Retina (tissue), 1 donor: ENCODE measurements at places on chromosomes 7 and 10.
A peak's percentile ranks its signal among the peaks of the same experiment; 100 is the strongest.

GRCh38 chr10:51176976-51177695 lies 102.8 kb downstream of the PRKG1 start:
- DNase-seq: no peak

GRCh38 chr7:32958046-32959025 lies 1.1 kb downstream of the FKBP9 start:
- no peak for DNase-seq

- no peak for DNase-seq
These were observed 73.2 kb downstream of the SPDYE5 start for GRCh38 chr7:75565132-75565837.

DNA sequence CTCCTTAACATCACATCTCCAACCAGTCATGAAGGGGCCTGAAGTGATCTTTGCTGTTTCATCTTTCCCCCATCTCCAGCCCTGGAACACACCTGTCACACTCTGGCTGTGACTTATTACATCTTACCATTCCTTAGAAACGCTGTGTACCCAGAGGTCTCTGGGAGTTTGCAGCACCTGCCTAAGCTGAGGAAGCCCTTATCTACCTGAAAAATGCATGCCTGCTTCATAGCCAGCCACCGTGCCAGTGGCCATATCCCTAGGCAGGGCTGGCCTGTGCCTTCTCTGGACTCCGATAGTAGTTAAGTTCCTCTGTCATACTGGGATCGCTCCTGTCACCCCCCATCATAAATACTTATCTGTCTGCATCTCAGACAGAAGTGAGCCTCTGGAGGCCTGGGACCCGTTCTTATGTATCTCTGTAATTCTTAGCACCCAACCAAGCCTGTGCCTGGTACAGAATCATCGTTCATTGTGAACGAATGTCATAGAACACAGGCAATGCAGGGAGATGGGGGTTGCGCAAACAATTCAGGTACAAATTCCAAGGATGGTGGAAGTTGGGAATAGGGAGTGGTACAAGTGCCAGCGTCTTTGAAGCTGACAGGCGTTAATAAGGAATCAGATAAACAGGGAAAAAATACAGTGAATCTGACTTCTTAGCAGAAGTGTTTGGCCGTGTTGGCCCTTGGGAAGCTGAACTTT lies 254.6 kb downstream of the CAMK1D start:
- no peak for DNase-seq

- DNase-seq: no peak
These were observed 147.1 kb downstream of the NEURL1 start for GRCh38 chr10:103640436-103641181.

DNA sequence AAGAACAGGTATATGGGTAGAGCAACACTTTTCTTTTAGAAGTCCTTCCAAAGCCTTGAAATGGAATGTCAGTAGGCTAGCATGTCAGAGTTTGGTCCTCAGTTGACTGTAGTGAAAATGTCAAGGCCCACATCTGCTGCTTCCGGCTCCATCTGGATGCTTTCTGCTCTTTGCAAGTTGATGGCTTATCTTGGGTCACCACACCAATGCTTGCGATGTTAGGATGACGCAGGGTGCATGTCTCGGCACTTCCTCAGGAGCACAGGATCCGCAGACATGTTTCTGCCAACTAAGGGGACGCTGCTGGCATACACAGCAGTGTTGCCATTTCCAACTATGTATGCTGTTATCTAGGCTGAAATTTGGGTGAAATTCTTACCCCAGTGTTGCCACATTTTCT lies 14.0 kb upstream of the HBP1 start:
- no peak for DNase-seq

GRCh38 chr7:140062528-140063299 lies at the start of gene PARP12:
PARP12 (minus strand) TSS chr7:140062951; CDS start chr7:140062847, 104 bp downstream.
- peak; percentile 87 for DNase-seq

DNA sequence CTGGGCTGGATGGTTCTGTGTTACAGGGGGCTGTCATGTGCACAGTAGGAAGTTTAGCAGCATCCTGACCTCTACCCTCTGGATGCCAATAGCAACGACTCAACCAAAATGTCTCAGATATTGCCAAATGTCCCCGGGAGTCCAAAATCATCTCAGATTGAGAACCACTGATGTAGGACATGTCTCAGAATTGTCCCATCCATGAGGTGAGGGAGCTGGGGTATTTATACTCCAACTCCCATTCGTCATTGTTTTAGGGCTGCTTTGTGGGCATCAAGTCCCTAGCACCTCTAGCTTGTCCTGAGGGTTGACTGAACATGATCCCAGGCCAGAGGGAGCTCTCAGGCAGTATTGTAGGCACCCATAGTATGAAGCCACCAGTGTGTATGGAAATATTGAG lies 25.2 kb upstream of the COMTD1 start:
- no peak for DNase-seq

DNA sequence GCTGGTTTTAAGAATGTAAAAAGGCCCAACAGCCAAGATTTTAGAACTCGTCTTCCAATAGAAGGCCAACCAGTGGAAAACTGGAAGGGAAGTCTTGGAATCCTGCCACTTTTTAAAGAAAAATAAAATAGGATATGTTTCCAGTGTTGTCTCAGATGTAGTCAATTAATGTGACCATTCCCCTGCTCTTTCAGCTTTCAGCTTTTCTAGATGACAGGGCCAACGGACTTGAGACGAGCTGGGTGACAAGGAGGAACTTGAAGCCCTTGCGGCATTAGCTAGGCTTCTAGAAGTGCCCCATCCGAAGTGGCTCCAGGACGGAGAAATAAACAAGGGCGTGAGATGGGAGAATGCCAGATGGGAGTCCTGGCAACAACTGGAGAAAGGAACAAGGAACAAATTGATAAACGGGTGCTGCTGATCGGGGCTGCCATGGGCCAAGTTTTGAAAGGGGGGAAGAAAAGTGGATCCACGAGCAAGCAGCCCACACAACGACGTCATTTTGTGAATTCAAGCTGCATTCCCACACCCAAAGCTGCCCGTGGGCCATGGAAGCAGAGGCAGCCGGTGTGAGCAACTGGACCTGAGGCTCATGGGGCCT lies 42.3 kb downstream of the CTBP2 start:
- no peak for DNase-seq

DNA sequence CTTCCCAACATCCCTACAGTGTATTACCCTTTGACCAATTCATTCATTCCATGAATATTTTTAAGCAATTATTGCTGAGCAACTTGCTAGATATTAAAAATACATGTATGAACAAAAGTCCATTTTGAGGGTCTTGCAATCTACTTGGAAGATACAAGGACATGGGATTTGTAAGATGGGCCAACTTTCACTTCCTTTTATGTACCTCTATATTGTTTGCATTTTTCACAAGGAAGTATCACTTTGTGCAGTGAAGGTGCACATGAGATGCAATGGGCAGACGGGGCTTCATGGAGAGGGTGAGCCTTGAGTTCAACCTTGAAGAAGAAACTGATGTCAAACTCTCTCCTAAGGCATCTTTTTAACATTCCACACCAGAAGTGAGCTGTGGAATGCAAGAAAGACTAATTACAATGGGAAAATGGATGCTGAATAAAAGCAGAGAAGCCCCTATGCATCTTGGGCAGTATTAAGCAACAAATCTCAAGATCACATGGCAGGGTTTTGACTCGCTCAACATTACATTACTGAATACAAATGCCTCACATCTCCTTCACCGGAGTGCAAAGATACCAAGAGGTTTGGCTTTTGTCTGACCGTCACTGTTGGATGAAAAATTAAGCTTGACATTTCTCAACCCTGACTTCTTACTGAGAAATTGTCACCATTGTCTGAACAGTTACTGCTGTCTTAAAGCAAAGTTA lies 341.5 kb downstream of the ELMO1 start:
- peak; percentile 21 for DNase-seq

GRCh38 chr7:81159402-81159801 lies 240.6 kb upstream of the SEMA3C start:
- DNase-seq: no peak

- no peak for DNase-seq
These were observed 70.8 kb downstream of the VSTM4 start for GRCh38 chr10:49044293-49045193.

DNA sequence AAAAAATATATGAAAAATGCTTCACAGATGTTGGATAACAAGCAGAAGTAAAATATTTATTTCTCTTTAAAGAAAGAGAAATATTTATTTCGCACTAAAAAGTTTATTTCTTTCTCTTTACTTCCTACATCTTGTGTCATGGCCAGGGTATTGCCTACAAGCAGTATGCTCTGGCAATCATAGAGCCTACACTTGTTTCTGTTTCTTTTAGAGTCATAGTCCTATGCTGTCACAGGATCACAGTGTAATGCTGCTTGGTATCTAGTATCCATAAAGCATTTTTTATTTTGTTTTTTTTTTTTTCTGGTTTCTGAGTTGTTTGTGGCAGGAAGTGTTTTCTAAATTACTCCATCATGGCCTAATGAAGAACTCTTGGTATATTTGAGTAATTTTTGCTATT lies 116.0 kb downstream of the ATRNL1 start:
- DNase-seq: no peak

DNA sequence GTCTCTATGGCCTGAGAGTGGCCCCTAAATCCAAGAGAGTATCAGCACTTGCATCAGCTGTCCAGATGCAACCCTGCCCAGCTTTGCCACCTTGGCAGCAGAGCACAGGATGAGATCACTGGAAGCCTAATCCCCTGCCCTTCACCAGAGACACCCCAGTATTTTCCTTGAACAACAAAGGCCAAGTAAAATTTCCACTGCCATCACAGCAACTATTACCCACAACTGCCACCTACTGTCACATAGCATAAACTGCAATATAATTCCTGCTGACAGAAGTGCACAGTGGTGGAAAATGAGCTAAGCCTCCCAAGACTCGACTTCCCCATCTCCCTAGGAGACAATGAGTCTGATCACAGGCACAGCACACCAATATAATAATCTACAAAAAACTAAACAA lies 462.8 kb upstream of the ZWINT start:
- no peak for DNase-seq

DNA sequence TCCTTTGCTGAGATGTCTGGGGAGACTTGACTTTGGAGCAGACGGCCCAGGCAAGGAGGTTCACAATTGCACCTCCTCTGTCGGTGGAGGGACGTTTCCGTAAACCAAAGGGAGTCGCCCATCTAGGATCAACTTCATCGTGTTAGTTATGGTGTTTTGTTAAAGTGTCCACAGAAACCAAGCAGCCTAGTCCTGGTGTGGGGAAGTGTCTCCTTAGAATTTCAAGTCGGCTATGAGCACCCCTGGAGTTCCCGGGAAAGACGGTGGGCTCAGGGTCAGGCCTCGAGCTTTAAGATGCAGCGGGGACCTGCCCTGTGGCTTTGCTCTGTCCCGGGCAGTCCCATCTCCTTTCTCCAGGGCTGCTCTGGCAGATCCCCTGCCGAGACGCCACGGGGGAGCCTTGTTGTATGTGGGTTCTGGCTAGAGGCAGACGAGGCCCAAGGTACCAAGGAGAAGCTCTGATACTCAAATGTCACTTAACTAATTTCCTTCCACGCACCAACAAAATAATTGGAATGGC lies 319.2 kb downstream of the ADARB2 start:
- no peak for DNase-seq

DNA sequence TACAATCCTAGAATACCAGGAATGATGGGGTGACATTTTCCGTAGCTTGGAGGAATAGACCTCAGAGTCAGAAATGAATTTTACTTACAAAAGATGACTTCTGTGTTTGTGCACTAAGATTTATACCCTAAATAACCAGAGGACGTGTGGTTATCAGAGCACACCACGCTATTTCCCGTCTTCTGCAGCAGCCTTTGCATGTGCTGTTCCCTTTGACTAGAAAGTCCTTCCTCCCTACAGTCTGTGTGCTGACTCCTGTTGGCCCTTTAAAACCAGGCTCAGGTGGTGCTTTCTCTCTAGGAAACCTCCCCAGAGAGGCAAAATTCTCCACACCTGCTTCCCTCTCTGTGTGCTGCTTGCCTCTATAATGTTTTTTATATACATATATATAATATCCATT lies 73.3 kb upstream of the SMNDC1 start:
- DNase-seq: no peak

DNA sequence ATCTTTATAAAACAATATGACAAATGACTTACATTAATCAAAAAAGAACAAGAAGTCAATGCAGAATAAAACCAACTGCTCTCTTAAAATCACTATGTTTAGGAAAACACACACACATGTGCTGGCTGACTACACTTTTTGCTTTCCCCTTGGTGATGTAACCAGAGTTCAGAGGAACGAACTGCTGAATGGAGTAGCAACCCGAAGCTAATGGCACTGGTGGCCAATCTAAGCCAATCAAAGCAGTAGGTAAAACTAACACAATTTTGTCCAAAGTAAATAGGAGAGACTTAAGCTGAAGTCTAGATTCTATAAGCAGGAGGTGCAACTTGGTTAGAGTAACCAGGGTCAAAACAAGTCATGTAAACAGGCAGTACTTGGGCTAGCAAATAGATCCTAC lies 33.2 kb upstream of the CUBN start:
- DNase-seq: no peak

DNA sequence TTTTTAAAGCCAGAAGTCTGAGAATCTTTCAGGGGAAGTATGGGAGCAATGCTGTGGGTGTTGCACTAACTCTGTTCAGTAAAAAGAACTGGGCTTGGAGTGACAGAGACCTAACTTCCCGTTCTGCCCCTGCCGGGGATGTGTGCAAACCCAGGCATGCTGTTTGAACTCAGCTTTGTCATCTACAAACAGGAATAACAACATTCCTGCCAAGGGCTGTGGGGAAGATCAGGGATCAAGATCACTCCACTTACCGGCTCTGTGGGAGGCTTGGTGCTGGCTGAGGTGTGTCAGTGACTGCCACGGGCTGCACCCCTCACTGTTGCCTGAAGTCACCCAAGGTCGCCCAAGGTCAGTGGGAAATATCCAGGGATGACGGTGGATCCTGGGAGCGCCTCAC lies 23.1 kb upstream of the DRGX start:
- DNase-seq: no peak

DNA sequence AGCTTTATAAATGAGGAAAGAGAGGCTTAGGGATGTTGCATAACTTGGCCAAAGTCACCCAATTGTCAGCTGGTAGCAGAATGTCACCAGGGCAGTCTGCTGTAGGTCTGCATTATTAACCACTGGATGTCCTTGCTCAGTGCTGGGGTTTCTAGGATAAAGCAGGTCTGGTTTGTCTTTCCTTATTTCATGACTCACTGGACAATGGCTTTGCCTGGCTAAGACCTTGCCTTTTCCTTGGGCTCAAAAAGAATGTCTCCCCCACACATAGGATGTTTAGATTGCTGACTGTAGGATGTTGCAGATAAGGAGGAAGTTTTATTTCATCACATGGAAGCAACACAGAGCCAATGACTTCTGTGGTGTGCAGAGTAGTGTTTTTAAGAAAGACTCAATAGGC lies 29.4 kb downstream of the WDFY4 start:
- DNase-seq: no peak

DNA sequence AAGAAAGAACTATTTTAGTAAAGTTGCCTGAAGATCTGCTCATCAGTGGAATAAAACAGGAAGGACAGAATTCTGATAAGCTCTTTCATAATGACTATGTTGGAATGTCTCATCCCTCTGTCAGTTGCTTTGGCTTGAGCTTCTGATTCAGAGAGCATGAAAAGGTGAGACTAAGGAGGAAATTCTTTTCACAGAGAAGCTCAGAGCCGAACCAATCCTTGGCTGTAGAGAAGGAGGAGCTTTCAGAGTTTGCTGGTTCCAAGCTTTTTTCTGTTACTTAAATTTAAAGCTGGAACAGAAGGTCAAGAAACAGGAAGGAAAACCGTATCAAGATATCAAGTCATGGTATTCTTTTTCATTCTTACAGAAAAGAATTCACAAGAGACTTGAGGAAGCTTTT lies 24.0 kb downstream of the GSTO2 start:
- DNase-seq: no peak

GRCh38 chr7:55178292-55178862 lies 159.6 kb downstream of the EGFR start:
- DNase-seq: no peak
